Tibial nerve (tissue), 4 donors: ENCODE measurements at places on chromosomes 3 and 15. TPM values are rescaled to one million over a fixed set of nuclear protein-coding genes. Genes with fewer than 3 reads are reported as not detected.
A peak's percentile ranks its signal among the peaks of the same experiment; 100 is the strongest.

DNA sequence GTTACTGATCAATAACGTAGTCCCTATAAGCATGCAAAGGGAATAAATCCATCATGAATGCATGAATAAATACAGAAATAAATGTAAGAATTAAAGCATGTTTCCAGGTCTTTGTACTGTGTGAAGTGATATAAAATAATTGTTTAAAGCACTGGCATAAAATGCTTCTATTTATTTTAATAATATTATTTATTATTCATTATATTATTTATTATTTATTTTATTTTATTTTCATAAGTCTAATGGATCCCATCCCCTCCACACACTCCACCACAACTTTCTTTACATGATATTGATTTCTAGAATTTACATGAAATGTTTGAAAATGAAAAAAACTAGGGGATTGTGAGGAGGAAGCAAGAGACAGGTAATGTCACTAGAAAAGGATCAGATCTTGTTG lies 73.5 kb downstream of the MCF2L2 start:
- H3K4me1 ChIP-seq: no peaks in the 10 kb centered on the region
- H3K36me3 ChIP-seq: no peaks in the 10 kb centered on the region
- no peak for DNase-seq
- H3K4me3 ChIP-seq: no peak overlapping the region
- H3K27ac ChIP-seq: no peak overlapping the region
- H3K27me3 ChIP-seq: no peaks in the 10 kb centered on the region

- peaks cover 54% of the 10 kb centered on the region for H3K4me1 ChIP-seq
- no peak overlapping the region for H3K27ac ChIP-seq
- peaks cover 4% of the 10 kb centered on the region for H3K36me3 ChIP-seq
- H3K27me3 ChIP-seq: no peaks in the 10 kb centered on the region
- H3K4me3 ChIP-seq: no peak overlapping the region
- DNase-seq: no peak
These were observed 14.1 kb downstream of the XXYLT1 start for GRCh38 chr3:195256639-195257453.

DNA sequence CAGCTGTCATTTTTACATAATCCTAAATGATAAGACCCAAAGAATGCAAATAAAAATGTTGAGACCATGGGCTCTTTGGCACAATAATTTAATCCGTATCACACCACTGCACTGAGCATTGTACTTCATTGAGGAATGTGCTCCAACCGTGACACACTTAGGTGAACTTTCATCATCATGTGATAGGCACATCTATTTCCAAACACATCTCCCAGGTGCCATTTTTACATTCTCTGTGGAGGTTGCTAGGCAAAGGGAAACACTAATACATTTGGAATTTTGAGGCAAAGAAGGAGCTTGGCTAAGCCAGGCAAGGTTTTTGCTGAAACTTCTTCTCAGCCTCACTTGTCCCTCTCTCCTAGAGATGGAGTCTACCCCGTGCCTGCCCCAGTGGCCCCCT lies 68.7 kb downstream of the LRTM1 start:
- no peak overlapping the region for H3K4me3 ChIP-seq
- H3K27ac ChIP-seq: no peak overlapping the region
- H3K4me1 ChIP-seq: no peaks in the 10 kb centered on the region
- H3K36me3 ChIP-seq: no peaks in the 10 kb centered on the region
- DNase-seq: no peak
- H3K27me3 ChIP-seq: no peaks in the 10 kb centered on the region

GRCh38 chr3:3027976-3028567 lies 82.1 kb downstream of the IL5RA start:
- no peaks in the 10 kb centered on the region for H3K4me1 ChIP-seq
- no peak overlapping the region for H3K27ac ChIP-seq
- no peak for DNase-seq
- H3K27me3 ChIP-seq: no peaks in the 10 kb centered on the region

- peaks cover 79% of the 10 kb centered on the region for H3K27me3 ChIP-seq
- H3K4me3 ChIP-seq: peak overlapping the region; percentile 53
- H3K36me3 ChIP-seq: no peaks in the 10 kb centered on the region
- no peak for DNase-seq
- H3K27ac ChIP-seq: no peak overlapping the region
These were observed 756 bp upstream of the CAMK2N2 start for GRCh38 chr3:184261854-184262763.

GRCh38 chr15:88612186-88612796 lies 8.8 kb upstream of the AEN start:
- H3K36me3 ChIP-seq: no peaks in the 10 kb centered on the region
- no peak for DNase-seq
- H3K27me3 ChIP-seq: no peaks in the 10 kb centered on the region
- H3K4me3 ChIP-seq: no peak overlapping the region
- no peaks in the 10 kb centered on the region for H3K4me1 ChIP-seq

GRCh38 chr3:54426381-54426780 lies 304.0 kb downstream of the CACNA2D3 start:
- no peaks in the 10 kb centered on the region for H3K27me3 ChIP-seq
- no peaks in the 10 kb centered on the region for H3K4me1 ChIP-seq
- H3K4me3 ChIP-seq: no peak overlapping the region
- no peaks in the 10 kb centered on the region for H3K36me3 ChIP-seq
- DNase-seq: no peak

- H3K4me1 ChIP-seq: no peaks in the 10 kb centered on the region
- no peak for DNase-seq
- peak overlapping the region; percentile 36 for H3K27ac ChIP-seq
- no peaks in the 10 kb centered on the region for H3K36me3 ChIP-seq
- no peaks in the 10 kb centered on the region for H3K27me3 ChIP-seq
- H3K4me3 ChIP-seq: no peak overlapping the region
These were observed 138.9 kb upstream of the COL8A1 start for GRCh38 chr3:99499235-99500158.

DNA sequence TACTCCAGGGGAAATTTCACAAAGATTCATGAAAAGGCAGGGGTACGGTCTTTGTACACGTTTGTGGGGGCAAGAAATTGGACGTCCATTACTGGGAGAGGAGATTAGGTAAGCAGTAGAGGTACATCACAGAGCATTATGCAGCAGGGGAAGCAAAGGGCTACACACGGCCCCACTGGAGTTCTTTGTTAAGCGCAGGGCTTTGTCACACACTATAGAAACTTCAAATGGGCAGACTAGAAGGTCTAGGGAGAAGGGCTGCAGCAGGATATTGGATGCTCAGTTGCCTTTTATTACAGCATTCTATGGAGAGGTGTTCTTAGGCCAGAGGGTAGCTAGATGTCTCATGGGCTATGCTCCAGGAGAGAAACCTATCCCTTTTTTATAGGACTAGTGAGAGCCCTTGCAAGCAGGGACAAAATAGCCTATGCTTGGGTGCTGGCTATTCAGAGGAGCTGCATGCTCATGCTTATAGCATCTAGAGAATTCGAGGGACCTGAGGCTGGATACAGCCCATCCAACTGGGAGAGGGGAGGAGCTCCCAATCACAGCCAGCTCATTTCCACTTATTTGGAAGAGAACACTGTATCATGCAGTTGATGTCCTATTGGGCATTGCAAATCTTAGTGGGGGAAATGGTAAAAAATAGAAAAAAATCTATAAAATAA lies 506.4 kb upstream of the ADAMTS9 start:
- H3K4me1 ChIP-seq: no peaks in the 10 kb centered on the region
- no peaks in the 10 kb centered on the region for H3K36me3 ChIP-seq
- no peaks in the 10 kb centered on the region for H3K27me3 ChIP-seq
- no peak overlapping the region for H3K27ac ChIP-seq
- no peak overlapping the region for H3K4me3 ChIP-seq

GRCh38 chr3:170725285-170725731 lies 139.4 kb upstream of the SLC7A14 start:
- no peak overlapping the region for H3K4me3 ChIP-seq
- H3K36me3 ChIP-seq: no peaks in the 10 kb centered on the region
- H3K4me1 ChIP-seq: no peaks in the 10 kb centered on the region
- no peak overlapping the region for H3K27ac ChIP-seq
- no peak for DNase-seq
- no peaks in the 10 kb centered on the region for H3K27me3 ChIP-seq

GRCh38 chr15:41932511-41933289 lies 38.8 kb upstream of the SPTBN5 start:
- no peak for DNase-seq
- no peaks in the 10 kb centered on the region for H3K36me3 ChIP-seq
- H3K27ac ChIP-seq: peak overlapping the region; percentile 60
- no peak overlapping the region for H3K4me3 ChIP-seq
- H3K4me1 ChIP-seq: peaks cover 43% of the 10 kb centered on the region
- H3K27me3 ChIP-seq: no peaks in the 10 kb centered on the region

DNA sequence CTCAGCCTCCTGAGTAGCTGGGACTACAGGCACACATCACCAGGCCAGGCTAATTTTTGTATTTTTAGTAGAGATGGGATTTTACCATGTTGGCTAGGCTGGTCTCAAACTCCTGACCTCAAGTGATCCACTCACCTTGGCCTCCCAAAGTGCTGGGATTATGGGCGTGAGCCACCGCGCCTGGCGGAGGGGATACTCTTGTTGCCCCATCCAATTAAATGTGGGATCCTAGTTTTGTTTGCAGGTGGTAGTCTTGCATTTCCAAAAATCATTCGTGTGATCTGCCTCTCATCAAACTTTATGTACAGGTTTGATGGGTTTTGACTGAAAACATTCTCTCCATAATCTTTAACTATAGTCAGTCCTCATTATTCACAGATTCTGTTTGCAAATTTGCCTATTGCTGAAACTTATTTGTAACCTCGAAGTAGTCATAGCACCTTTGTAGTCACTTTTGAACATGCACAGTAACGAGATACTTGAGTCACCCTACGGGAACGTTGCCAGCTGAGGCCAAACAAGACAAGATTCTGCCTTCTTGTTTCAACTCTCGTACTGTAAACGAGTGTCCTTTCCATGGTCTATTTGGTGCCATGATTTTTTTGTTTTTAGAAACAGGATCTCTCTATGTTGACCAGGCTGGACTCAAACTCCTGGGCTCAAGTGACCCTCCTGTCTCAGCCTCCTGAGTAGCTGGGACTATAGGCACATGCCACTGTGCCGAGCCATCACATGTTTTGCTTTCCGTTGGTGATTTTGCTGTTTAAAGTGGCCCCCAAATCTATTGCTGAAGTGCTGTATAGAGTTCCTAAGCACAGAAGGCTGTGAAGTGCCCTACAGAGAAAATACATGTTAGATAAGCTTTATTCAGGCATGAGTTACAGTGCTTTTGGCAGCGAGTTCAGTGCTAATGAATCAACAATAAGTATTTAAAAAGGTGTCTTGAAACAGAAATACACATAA lies 8.1 kb upstream of the MAPK6 start:
- H3K4me3 ChIP-seq: no peak overlapping the region
- DNase-seq: no peak
- peak overlapping the region; percentile 67 for H3K27ac ChIP-seq
- H3K4me1 ChIP-seq: peaks cover 15% of the 10 kb centered on the region
- H3K36me3 ChIP-seq: no peaks in the 10 kb centered on the region

DNA sequence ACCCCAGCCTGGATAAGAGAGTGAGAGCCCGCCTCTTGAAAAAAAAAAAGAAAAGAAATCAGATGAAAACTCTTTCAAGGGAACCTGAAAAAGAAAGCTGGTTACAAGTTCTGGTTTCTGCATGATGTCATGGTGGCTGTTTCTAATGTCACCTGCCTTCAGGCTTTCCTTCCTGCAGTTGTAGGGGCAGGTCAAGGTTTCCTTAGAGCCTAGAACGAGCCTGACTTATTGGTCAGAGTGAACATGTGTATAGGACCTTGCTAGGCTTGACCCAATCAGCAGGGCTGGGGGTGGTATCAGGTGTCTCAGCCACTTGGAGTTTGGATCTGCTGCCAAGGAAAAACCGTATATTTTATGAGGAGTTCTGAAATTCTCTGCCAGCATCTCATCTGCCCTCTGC lies 3.8 kb downstream of the IVD start:
- no peaks in the 10 kb centered on the region for H3K4me1 ChIP-seq
- no peak for DNase-seq
- H3K36me3 ChIP-seq: peaks cover 9% of the 10 kb centered on the region
- no peaks in the 10 kb centered on the region for H3K27me3 ChIP-seq
- no peak overlapping the region for H3K27ac ChIP-seq

DNA sequence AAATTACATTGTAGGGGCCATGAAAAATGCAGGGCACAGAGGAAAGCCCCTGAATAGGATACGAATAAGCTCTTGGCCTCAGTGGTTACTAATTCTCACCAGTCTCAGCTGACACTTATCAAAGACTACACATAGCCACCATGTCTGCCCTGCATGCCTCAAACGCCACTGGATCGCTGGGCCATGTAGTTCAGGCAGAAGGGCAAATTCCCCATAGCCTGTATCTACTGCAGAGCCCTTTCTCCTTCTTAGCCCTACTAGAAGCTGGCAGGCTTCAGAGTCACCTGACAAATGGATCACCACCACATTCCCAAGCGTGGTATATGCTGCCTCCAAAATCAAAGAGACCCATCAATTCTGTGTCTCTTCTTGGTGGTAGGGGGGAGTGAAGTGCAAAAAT lies 177.4 kb downstream of the MINAR1 start:
- H3K4me1 ChIP-seq: no peaks in the 10 kb centered on the region
- no peak overlapping the region for H3K27ac ChIP-seq
- no peaks in the 10 kb centered on the region for H3K36me3 ChIP-seq
- no peak overlapping the region for H3K4me3 ChIP-seq
- no peaks in the 10 kb centered on the region for H3K27me3 ChIP-seq

DNA sequence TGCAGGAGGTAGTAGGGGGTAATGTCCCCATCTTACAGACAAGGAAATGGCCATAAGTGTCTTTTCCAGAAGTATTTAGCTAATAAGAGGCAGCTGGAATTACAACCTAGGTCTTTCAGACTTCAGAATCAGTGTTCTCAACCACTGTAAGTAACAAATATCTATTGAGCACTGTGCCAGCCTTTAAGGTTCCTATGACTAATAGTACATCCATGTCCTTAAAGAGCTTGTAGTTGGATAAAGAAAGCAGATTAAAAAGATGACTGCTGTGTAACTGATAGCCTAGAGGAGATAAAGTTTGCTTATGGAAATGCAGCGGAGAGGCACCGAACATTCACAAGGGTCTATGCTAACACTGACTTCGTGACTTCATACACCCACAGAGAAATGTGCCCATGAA lies 136.0 kb downstream of the KCNMB2 start:
- H3K27ac ChIP-seq: no peak overlapping the region
- H3K4me1 ChIP-seq: no peaks in the 10 kb centered on the region
- no peaks in the 10 kb centered on the region for H3K36me3 ChIP-seq
- H3K4me3 ChIP-seq: no peak overlapping the region

GRCh38 chr3:3699816-3700633 lies 99.2 kb upstream of the LRRN1 start:
- H3K27me3 ChIP-seq: no peaks in the 10 kb centered on the region
- no peak overlapping the region for H3K27ac ChIP-seq
- no peak for DNase-seq

GRCh38 chr3:101466465-101467309 lies 46.3 kb downstream of the SENP7 start:
- DNase-seq: no peak
- H3K36me3 ChIP-seq: peaks cover 34% of the 10 kb centered on the region
- no peaks in the 10 kb centered on the region for H3K27me3 ChIP-seq

GRCh38 chr3:49199239-49199899 lies 28.0 kb downstream of the KLHDC8B start:
- peak overlapping the region; percentile 53 for H3K4me3 ChIP-seq
- no peaks in the 10 kb centered on the region for H3K36me3 ChIP-seq
- H3K27ac ChIP-seq: no peak overlapping the region
- DNase-seq: peak; percentile 70

The CAMK2N2 gene
- not detected for total RNA-seq

The PLA2G4D gene
- total RNA-seq: not detected

The EXD1 gene
- not detected for total RNA-seq

The PP2D1 gene
- not detected for total RNA-seq

The MKRN2OS gene
- not detected for total RNA-seq

The KNG1 gene
- total RNA-seq: not detected

The COL6A5 gene
- not detected for total RNA-seq

The CNBP gene
- 450 TPM for total RNA-seq

The GOLGA8G gene
- not detected for total RNA-seq

The TMEM108 gene
- total RNA-seq: not detected

The GUCA1C gene
- not detected for total RNA-seq
